Dermis blood vessel endothelial cell (primary cell): ENCODE measurements at places on chromosomes 2 and 18. TPM values are rescaled to one million over a fixed set of nuclear protein-coding genes. Genes with fewer than 3 reads are reported as not detected.

DNA sequence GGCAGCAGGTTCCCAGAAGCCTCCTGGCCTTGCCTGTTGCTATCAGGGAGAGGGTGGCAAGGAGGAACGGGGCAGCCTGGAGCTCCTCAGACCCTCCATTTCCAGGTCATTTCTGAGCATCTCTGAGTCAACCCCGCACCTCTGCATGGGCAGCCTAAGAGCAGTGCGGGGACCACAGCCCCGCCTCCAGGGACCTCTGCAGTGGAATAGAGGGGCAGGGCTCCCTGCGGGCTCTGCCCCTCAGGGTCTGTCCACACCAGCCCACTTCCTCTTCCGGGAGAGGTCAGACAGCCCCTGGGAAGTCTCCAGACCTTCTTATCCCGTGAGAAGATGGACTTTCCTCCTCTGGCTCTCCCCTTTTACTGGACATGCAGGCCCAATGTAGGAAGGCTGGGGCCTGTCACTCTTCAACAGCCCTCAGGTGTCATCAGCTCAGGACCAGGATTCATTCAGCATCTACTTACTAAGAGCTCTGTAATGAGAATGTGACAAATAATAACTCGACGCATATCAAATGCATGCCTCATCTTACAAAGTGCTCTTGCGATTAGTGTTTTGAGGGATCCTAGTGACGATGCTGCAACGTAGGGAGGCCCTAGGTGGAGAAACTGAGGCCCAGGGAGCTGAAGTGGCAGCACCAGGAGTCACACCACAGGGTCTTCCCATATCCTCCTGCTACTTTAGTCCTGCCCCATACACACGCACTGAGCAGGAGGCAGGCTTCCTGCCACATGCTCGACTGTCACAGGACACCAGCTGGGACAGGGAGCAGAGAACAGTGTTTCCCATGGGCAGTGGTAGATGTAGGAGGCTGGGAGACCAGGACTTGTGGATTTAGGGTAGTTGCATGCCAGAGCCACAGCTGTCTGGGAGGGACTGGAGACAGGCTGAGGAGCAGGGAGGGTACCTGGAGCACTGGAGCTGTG lies 28.0 kb downstream of the SH2D6 start:
- DNase-seq: no peak

- DNase-seq: no peak
These were observed 138.3 kb upstream of the ID2 start for GRCh38 chr2:8543383-8544170.

DNA sequence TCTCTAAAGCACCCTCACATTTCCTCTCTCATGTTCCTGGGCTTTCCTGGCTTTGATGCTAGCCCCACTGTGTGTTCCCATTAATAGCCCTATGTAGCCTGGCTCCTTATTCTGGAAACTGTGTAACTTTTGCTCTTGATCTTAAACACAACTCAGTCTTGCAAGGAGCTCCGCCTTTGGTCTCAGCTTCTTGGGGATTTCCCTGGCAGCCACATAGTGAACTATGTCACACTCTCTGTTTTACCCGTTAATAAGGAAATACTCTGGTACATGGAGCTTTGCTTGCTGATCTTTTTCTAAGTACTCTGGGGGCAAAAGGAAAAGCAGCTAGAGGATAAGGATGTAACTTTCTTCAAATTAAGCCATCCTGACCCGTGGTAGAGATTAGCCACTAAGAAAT lies 259.3 kb downstream of the NEDD4L start:
- peak; percentile 13 for DNase-seq

DNA sequence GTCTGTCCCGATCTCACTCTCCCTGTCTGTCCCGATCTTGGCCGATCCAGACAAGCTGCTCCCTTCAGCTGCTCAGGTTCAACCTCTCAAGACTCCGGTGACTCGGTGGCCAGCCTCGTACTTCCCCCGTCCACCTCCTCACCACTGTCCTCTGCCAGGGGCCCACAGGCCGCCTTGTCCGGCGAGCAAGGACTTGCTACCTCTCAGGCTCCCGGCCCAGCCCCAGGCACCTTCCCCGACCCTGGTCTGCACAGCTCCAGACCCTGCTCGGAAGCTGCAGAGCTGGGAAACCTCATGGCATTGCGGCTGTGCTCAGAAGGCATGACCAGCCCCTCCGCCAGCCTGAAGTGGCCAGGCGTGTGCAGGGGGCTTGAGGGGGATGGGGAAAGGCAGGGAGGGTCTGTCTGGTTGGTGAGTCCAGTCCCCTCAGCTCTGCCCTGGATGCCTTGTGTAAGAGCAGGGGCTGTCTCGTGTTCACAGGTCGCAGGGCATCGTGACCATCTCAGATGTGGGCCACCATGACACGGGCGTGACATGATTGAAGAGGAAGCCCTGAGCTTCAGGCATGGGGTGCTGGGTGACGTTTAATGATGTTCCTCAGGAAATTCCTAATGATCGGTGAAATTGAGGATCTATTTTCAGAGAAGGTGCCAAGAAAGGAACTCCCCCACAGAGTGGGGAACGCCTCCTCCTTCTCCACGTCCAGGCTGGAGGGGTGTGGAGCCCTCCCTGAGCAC lies 121.2 kb upstream of the CTDP1 start:
- DNase-seq: no peak

Gene ITPRID2
- 191 and 211 TPM in 2 replicates for total RNA-seq

- DNase-seq: peak; percentile 40
These were observed 114.3 kb upstream of the ARL4C start for GRCh38 chr2:234611209-234611608.

Gene FBXO48
- total RNA-seq: 0.34 and 0.42 TPM in 2 replicates

DNA sequence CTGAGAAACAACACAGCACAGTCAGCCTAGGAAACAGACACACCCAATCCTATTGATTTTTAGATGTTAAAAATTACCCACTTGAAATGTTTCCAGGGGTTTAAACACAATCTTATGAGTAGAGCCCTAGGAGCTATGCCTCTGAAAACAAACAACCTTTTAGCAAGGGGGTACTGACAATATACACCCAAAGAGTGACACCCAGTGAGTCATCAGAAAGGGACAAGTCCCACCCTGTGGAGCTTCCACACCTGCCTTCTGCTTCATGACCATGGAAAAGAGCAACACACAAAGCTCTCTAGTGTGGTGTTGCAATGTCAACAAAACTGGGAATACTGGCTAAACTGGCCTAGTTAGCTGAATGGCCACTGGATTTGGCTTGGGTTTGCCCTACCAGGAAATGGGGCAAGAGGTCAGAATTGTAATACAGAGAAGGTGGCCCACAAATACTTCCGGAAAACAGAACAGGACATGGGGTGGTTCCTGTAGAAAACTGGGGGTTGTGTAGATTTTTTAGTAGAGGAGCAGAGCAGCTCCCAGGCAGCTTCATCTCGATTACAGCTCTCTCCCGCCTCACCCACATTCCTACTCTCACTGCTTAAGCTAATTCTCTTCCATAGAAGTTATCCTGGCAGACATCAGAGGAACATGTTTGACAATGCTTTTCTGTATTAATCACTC lies 98.2 kb downstream of the GAREM1 start:
- DNase-seq: no peak

DNA sequence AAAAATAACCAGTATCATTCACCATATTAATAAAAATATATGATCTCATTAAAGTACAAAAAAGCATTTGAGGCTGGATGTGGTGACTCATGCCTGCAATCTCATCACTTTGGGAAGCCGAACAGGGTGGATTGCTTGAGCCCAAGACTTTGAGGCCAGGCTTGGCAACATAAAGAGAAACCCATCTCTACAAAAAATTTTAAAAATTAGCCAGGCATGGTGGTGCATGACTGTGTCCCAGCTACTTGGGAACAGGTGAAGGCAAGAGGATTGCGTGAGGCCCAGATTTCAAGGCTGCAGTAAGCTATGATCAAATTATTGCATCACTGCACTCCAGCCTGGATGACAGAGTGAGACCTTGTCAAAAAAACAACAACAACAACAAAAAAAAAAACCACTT lies 75.9 kb downstream of the RAD51AP2 start:
- DNase-seq: no peak

DNA sequence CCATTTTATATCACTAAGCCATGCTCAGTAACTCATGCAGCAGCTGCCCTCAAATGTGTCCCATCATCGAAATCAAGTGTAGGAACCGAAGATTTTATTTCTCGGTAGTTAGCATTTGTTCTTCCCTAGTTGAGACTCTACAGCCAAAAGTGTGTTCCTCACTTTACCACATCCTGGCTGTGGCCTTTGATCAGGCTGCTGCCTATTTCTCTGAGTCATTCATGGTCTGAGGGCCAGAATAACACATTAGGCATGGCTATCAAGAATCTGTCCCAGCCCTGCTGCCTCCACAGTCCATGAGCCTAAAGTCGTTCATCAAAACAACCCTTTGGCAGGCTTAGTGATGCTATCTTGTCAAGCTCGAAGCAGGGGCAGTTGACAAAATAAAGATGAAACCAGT lies 300.1 kb downstream of the TDRD15 start:
- no peak for DNase-seq

- DNase-seq: peak; percentile 71
These were observed 2.1 kb upstream of the CXCR1 start for GRCh38 chr2:218168635-218169462.

Gene LYG1
- total RNA-seq: 0.28 and 1.2 TPM in 2 replicates

DNA sequence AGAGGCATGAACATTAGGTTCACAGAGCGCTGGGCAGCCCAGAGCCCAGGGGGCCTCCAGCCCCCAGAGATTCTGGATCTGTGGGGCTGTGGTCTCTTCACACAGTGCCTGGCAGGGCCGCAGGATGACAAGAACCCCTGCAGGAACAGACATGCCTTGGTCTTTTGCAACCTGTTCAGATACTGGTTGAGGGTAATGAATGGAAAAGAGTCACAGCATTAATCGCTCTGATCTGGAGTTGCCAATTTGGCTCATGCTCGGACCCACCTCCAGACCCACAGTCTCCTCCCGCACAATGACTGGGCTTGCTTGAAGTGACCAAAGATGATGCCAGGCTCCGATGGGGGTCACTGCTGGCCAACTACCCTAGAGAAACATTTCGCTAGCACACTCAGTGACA lies 229.4 kb upstream of the SMAD2 start:
- no peak for DNase-seq

Gene FOXI3
- total RNA-seq: not detected in 2 replicates

- peak; percentile 42 for DNase-seq
These were observed 6.3 kb downstream of the TNFAIP6 start for GRCh38 chr2:151363709-151364108.
